Stimulated activated CD4-positive, alpha-beta T cell treated with anti-CD3 and anti-CD28 coated beads, Interleukin-1b, Interleukin-23, amount 100 ng/mL, for 48 hours (primary cell): ENCODE measurements at places on chromosomes 13 and 19.

- no peak for DNase-seq
Measured at GRCh38 chr13:112708560-112709240, 18.9 kb downstream of the ATP11A start.

DNA sequence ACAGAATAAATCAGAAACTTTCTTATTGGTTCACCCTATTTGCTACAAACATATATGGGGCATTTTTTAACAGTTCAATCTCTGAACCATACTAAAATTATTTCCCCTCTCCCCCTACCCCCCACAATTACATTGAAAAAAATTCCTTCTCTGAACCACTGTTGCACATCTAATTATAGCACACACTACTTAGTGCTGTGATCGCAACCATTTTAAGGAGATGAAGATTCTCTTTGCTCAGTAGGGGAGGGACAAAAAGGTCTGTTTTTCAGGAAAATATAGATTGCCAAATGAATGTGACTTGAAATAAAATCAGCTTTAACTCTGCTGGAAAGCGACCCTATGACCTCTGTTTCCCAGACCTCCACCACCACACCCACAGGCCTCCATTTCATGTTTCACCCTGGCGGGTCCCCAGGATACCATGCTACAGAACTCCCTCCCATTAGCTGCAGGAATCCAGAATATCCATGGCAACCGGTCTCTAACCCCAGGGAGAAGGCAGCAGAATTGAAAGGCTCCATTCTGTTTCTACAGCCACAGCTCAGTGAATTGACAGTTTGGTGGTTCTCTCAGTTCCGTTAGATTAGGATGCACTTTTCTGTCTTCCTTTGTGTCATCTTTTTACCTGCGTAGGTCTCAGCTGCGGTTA, 286.3 kb downstream of the TBC1D4 start:
- no peak for DNase-seq

GRCh38 chr13:45341799-45342500, 967 bp upstream of the TPT1 start:
- DNase-seq: no peak

- no peak for DNase-seq
Measured at GRCh38 chr13:37531049-37531448, 67.5 kb downstream of the POSTN start.

DNA sequence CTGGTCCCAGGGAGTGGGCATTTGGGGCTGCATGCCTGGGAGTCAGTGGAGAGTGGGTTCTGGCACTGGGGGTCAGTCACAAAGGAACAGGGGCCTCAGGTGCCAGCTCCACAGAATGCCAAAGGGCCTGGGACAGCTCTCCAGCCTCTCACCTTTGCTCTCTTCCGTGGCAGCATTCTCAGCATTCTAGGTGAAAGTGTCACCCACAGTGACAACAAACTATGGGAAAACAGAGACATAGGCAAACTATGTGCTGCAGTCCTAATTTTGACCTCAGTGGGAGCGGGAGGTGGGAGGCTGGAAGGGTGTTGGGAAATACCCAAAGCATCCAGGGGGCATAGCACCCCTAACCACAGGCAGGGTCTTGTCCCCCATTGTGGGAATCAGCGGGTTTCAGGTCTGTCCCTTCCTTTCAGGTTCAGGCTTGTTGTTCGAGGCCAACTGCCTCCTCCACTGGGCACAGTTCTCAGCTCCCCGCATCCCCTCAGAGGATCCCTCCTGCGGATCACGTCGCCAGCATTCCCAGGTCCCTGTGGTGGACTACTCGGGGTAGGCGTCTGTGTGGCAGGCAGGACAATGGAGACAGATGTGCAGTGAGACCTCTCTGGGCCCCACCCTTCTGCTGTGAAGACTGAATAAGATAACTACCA, 52.4 kb downstream of the TSHZ3 start:
- DNase-seq: no peak
